ENCODE measurements at places on chromosomes 5 and 9. TPM values are rescaled to one million over a fixed set of nuclear protein-coding genes. Genes with fewer than 3 reads are reported as not detected.

TPD52L3 gene
- not detected for total RNA-seq

TLX3 gene
- not detected for total RNA-seq

PCDHGA11 gene
- total RNA-seq = 0.12 TPM

PLPP7 gene
- 0.13 TPM for total RNA-seq

ADGRD2 gene
- not detected for total RNA-seq

UBE2QL1 gene
- not detected for total RNA-seq

GABRA1 gene
- not detected for total RNA-seq

SPOCK1 gene
- total RNA-seq = not detected

PCDHGB3 gene
- 0.41 TPM for total RNA-seq

SHLD3 gene
- 4.0 TPM for total RNA-seq

PAIP2 gene
- 96.5 TPM for total RNA-seq

LPAR1 gene
- total RNA-seq = not detected

C9 gene
- total RNA-seq = 0.41 TPM

STK32A gene
- not detected for total RNA-seq

TAF11L5 gene
- not detected for total RNA-seq

AK3 gene
- total RNA-seq = 20.0 TPM
